ENCODE measurements at places on chromosomes 11 and 22.

DNA sequence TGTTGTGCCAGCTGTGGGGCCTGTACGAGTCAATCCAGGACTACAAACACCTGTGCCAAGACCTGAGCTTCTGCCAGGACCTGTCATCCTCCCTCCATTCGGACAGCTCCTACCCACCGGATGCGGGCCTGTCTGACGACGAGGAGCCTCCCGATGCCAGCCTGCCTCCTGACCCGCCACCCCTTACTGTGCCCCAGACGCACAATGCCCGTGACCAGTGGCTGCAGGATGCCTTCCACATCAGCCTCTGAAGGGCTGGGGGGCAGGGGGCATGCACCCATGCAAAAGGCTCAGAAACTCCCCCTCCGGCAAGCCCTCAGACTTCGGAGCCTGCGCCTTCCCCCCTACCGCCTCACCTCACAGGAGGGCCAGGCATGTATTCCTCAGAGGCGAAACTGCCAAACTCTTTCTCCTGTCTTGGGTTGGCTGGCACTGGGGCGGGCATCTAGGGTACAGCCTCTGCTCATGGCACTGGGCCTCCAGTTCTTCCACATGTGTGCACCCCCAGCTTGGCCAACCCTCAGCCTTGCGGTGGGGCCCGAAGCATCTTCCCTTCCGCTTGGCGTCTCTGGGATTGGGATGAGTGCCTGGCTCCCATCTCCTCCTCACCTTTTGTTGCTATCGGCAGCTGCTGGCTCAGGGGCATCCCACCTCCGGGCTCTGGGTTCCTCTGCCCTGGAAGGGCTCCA is 1.2 kb downstream of the FAM89B start:
- DNase-seq, result no peak

GRCh38 chr11:71185411-71185810 is 67.0 kb downstream of the SHANK2 start:
- no peak for DNase-seq

DNA sequence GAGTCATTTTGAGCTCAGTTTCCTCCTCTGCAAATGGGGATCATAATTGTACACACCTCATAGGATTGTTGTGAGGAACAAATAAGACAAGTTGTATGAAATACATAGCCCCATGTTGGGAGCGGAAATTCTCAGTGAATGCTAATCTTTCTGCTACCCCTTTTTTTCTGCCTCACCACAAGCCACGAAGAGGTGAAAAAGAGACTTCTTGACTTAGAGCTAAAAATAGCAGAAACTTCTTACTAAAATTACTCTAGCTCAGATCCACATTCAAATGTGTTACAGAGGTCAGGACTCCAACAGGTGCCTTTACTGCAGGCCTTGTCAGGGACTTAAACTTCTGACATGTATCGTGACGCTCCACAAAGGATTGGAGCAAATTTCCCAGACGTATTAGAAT is 128.5 kb downstream of the MIAT start:
- no peak for DNase-seq

DNA sequence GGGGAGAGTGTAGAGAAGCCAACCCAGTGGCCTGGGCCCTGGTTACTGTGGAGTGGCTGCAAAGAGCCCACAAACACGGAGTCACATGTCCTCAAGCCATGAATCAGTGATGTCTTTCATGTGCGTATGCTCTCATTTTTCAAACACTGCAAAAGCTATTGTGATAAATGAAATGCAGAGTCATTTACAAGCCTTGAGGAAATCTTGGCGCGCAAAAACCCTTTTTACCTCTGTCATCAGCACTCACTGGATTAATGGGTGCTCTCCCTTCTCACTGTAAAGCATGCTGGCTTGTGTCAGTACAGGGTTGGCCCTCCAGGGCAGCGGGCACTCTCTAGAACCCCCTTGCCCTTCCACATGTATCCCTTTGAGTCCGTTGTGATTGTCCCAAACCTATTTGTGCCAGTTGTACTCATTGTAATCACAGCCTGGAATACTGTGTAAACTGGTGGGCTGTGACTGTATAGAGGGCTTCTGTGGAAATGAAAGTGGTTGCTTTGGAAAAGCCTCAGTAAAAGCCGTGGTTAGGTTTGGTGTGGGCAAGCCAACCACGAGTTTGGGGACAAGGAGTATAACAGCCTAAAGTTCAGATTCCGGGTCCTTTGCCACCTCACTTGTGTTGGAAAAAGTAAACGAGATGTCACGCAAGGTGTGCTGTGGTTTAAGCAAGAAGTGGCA is 10.4 kb downstream of the GNAZ start:
- DNase-seq, result no peak

GRCh38 chr11:61887839-61888494 is 3.4 kb downstream of the FADS3 start:
- DNase-seq, result no peak

DNA sequence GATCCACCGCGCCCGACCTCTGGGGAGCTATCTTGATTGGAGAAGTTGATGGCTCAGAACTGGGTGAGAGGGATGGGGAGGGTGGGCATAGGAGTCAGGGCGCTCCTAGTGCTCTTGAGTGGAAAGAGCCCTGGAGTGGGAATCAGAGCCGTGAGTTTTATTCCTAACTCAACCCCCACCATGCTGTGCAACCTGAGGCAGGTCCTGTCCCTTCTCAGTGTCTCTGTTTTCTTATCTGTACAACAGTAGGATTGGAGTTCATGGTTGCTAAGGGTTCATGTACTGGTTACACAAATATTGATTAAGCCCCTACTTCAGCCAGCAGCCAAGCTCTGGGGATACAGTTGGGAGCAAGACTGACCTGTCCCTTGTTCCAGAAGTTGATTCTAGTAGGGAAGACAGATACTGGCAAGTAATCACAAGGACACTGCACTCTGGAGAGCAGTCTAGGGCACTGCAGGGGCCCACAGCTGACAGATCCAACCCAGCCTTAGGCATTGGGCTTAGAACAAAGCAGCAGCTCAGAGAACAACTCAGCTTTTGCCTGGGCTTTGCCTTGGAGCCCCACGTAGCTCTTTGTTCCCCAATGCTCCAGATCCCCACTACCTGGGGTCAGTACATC is 12.4 kb upstream of the DAGLA start:
- no peak for DNase-seq

DNA sequence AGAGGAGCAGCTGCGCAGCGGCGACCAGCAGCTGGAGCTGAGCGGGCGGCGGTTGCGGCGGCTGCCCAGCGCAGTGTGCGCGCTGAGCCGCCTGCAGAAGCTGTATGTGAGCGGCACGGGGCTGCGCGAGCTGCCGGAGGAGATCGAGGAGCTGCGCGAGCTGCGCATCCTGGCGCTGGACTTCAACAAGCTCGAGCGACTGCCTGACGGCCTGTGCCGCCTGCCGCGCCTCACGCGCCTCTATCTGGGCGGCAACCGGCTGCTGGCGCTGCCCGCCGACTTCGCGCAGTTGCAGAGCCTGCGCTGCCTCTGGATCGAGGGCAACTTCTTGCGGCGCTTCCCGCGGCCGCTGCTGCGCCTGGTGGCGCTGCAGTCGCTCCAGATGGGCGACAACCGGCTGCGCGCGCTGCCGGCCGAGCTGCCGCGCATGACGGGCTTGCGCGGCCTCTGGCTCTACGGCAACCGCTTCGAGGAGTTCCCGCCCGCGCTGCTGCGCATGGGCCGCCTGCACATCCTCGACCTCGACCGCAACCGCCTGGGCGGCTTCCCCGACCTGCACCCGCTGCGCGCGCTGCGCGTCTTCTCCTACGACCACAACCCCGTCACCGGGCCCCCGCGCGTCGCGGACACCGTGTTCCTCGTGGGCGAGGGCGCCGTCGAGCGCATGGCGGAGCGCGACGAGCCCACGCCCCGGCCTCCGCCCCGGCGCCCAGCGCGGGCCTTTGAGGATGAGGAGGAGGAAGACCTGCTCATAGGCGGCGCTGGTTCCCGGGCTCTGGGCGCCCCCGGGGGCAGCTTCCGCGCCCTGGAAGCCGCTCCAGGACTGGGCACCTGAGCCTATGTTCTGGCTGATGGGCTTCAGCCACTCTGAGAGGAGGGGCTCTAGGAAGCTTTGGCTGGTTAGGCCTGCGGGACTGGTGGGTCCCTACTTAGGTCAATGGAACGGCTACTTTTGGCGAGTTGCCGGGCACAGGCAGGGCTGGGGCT is 787 bp downstream of the LRRC10B start:
- no peak for DNase-seq

GRCh38 chr11:45593992-45594391 is 71.4 kb downstream of the CHST1 start:
- no peak for DNase-seq

GRCh38 chr11:134332189-134332631 is 422 bp downstream of the GLB1L2 start:
- no peak for DNase-seq

DNA sequence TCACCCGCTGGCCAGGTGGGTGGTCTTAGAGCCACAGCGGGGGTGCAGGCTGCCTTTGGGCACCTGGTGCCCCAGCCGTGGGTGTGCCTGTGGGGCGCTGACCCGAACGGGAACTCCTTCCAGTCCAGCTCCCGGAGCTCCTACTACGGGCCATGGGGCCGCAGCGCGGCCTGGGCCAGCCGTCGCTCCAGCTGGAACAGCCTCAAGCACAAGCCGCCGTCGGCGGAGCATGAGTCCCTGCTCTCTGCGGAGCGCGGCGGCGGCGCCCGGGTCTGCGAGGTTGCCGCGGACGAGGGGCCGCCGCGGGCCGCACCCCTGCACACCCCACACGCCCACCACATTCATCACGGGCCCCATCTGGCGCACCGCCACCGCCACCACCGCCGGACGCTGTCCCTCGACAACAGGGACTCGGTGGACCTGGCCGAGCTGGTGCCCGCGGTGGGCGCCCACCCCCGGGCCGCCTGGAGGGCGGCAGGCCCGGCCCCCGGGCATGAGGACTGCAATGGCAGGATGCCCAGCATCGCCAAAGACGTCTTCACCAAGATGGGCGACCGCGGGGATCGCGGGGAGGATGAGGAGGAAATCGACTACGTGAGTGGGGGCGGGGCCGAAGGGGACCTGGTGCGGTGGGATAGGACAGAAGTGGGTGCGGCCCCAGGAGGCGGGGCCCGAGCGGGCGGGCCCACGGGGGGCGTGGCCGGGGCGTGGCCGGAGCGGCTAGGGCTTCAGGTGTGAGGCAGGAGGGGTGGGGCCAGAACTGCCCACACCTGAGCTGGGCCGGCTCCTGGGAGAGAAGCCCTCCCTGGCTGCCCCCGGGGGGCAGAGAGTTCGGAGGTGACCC is 91.5 kb downstream of the CACNA1I start:
- DNase-seq, result no peak

DNA sequence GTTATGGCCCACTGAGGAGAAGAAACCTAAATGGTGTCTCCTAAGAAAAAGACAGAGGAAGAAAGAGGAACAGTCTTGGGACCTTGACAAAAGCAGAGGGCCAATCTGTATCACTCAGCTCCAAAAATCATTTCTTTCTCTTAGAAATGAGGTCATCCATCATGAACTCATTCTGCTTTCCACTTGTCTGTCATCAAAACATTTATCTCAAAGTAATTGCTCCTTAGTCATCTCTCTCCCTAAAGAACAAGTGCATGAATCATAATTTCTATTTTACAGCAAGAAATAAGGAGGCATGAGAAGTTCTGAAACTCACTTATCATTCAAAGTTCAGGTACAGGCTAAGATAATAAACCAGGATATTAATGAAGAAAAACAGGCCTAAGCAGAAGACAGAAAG is 375.6 kb downstream of the KCNA4 start:
- no peak for DNase-seq

DNA sequence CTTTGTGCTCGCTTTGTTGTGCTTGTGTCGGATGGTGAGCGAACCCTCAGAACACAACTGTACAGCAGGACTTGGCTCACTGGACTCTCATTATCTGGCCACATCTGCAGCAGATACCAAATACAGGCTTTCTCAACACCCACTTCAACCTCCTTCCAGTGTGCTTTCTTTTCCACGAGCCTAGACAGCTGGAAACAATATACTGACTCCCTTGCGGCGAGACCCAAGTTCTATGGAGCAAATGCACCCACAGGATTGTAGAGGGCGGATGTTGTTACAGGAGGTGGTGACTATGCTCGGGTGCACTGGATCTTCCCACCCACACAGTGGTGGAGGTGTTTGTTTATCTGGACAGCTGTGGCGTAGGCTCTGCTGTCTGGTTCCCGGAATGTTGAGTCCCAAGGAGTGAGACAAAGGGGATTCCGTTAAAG is 204.3 kb downstream of the TENM4 start:
- DNase-seq, result no peak

- DNase-seq, result no peak
These were observed 46.1 kb upstream of the PRDM11 start for GRCh38 chr11:45100339-45100738.

DNA sequence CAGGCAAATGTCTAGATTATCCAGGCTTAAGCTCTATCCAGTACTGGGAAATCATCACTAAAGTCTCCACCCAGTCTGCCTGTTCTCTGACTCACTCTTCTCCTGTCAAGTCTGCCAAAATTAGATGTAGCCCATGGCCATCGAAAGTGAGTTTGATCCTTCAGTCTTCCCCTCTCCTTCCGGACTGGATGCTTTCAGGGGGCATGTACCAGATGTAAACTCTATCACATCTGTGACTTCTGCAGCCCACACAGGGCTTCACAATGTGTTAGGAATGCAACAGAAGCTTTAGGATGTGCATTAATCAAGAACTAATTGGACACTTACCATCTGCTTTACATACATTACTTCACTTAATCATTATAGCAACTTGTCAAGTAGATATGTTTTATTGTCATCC is 12.3 kb downstream of the ME3 start:
- no peak for DNase-seq

- DNase-seq, result no peak
These were observed 11.2 kb upstream of the CHST1 start for GRCh38 chr11:45676522-45677095.

DNA sequence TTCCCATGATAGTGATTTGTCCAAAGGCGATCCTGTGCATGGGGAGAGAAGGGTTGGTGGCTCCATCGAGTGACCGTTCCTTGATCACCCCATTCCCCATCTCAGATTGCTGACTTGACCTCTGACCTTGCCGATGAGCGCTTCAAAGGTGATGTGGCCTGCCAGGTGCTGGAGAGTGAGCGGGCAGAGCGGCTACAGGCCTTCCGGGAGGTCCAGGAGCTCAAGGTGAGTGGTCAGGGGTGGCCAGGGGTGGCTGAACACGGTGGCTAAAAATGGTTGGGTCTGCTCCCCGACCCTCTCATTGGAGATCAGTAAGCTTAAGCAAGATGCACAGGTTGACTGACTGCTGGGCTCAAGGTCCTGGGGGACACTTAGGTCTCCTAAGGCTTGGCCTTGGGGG is 148.7 kb downstream of the MYO18B start:
- DNase-seq, result no peak

- DNase-seq, result no peak
These were observed 43.3 kb upstream of the WEE1 start for GRCh38 chr11:9530020-9530621.

GRCh38 chr11:117212697-117213355 is 13.7 kb downstream of the TAGLN start:
- DNase-seq, result no peak

GRCh38 chr11:71425409-71425808 is 22.8 kb downstream of the DHCR7 start:
- DNase-seq, result no peak

- DNase-seq, result no peak
These were observed 55.1 kb upstream of the GRK3 start for GRCh38 chr22:25509374-25509791.

Data from esophagus squamous epithelium (tissue), 5 donors.